Erythroblast (primary cell): ENCODE measurements at places on chromosomes 4 and X.

DNA sequence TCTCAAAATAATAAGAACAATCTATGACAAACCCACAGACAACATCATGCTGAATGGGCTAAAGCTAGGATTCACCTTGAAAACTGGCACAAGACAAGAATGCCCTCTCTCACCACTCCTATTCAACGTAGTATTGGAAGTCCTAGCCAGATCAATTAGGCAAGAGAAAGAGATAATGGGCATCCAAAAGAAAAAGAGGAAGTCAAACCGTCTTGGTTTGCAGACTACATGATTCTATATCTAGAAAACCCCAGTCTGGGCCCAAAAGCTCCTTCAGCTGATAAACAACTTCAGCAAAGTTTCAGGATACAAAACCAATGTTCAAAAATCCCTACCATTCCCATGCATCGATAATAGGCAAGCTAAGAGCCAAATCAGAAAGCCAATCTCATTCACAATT is 59.0 kb downstream of the CHM start:
- no peak for DNase-seq

- DNase-seq: no peak
Measured at GRCh38 chr4:88497859-88498409, 25.6 kb downstream of the PYURF start.

DNA sequence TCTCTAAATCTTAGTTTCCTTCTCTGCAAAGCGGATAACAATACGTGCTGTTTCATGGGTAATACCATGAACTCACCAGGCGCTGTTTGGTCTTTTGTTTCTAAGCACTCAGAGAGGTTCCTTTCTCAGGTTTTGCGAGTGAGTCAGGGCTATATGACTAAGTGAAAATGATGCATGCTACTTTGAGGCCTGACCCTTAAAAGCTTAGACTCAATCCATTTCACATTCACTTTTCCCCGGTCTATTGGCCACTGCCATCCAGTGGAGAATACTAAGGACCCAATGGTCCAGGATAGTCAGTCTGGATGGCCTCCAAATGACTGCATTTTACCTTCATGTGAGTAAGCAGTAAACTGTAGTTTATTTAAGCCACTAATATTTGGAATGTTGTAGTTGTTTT is 400.8 kb upstream of the SLIT2 start:
- DNase-seq: no peak

DNA sequence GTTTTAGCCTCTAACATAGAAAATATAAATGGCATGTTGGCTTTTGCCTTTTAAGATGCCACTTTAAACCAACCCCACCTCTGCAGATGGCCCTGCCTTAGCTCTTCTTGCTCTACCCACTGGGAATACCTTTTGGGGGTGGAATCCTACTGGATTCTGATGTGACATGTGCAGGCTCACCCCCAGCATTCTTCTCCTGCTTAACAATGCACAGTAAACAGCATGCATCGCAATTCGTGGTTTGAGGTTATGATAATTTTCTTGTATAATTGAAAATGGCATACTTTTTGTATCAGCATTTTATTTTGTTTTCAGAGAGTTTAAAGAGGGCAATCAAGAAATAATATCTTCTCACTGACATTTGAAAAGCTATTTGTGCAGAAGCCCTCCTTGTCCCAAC is 167.9 kb downstream of the AREG start:
- DNase-seq: no peak

- no peak for DNase-seq
Measured at GRCh38 chrX:47501226-47502074, 18.4 kb upstream of the ZNF41 start.

DNA sequence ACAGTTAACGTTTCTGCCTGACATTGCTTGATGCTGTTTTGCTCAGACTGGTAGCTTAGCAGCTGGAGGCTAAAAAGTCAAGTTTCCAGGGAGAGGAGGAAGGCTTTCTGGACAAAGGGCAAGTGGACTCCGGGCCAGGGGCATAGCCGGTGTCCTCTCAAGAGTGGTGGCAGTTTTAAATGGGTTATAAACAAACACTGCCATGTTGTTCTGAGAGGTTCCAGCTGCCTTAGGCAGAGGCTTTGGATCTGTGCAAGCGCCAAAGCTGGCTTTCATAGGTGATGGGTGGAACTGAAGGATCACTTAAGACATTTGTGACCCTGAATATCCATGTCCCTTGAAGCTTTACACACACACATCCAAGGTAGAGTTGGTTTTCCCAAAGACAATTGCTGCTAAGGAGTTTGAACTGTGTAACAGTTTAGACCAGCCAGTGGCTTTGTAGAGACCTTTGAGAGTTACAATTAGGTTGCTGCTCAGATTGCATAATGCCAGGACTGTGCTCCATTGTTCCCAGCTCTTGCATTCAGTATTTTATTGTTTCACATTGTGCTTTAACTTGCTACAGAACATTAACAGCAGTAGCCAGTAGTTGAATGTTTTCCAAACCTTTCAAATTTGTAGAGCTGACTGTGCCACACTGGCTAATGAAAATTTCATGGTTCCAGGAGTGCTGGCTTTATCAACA is 54.1 kb upstream of the AP1S2 start:
- DNase-seq: no peak

- no peak for DNase-seq
Measured at GRCh38 chr4:54228961-54229501, at the start of gene PDGFRA. Gene PDGFRA, plus strand, starts transcription at chr4:54229293. Its CDS starts 29,476 bp downstream, at chr4:54258769.

- no peak for DNase-seq
Measured at GRCh38 chrX:137549073-137549472, 16.9 kb upstream of the ZIC3 start.
